ENCODE measurements at places on chromosomes 7 and 10. TPM values are rescaled to one million over a fixed set of nuclear protein-coding genes. Genes with fewer than 3 reads are reported as not detected.

Gene AGK
- 28.6 TPM for total RNA-seq

Gene CLDN4
- total RNA-seq = 0.79 TPM

Gene CRHR2
- total RNA-seq = not detected

DNA sequence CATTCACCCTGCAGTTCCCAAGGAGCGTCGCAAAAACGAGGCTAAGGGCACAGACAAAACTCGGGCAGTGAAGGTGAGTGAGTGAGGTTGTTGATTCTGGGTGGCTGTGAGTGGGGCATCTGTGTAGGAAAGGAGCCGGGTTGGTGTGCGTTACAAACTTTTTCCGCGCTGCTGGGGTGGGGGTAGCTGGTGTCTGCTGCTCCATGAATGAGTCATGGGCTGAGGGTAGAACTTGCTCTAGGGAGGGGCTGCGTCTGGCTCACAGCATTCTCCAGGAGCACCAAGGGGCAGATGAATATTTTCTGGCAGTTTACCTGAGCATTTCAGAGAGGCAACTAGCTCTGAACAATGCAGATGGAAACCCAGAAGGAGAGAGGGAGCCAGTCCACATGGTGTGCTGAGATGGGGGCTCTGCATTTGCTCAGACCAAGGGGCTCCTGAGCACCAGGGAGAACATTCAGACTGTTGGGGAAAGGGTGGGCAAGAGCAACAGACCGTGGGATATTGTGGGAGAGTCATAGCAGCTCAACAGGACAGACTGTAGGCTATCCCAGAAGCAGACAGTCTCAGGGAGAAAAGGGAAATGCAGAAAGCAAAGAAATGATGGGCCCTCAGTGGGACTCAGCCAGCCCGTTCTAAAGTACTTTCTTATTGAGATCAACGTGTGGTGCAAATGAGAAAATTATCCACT is 18.8 kb downstream of the NOBOX start:
- no peak for DNase-seq

All from CD4-positive, CD25-positive, alpha-beta regulatory T cell (primary cell).